ENCODE measurements at places on chromosomes 13 and 19. TPM values are rescaled to one million over a fixed set of nuclear protein-coding genes. Genes with fewer than 3 reads are reported as not detected.

Gene TMEM272
- total RNA-seq, result 0.17 TPM

Gene CYP4F2
- not detected for total RNA-seq

Gene SELENOV
- not detected for total RNA-seq

Gene S1PR4
- 60.6 TPM for total RNA-seq

Gene PDE4C
- 0.95 TPM for total RNA-seq

Gene PNMA8A
- not detected for total RNA-seq

DNA sequence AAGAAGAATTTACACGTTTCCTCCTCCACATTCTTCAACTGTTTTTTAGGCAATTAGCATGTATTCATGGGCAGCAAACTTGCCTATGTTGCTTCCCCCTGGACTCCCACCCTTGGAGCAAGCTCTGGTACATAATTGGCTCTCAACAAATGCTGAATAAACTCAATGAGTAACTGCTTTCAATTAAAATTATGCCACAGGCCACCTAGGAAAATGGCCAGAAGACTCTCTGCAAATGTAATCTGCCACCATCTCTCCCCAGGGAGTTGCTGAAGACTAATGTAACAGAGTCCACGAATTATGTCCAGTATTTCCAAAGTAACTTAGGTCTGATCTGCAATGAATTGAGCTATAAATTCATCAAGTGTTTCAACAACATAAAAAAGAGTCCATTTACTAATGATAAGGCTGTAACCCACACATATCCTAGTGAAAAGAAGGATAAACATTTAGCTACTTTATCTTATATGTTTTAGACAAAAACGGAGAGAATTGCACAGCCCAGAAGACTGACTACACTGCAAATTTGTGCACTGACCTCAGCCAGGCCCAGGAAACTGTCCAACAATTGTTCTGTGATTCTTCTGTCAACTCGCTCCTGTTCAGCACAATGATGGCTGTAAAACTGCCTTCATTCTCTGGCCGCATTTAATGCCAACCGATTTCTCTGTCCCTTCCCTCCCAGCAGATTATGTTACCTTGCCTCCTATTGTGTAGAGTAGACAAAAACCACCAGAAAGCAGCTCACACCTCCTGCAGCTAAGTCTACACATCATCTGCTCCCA is 808.6 kb upstream of the ARGLU1 start:
- no peak for ATAC-seq

GRCh38 chr19:18349524-18350128 is 9.2 kb downstream of the PGPEP1 start:
- no peak for ATAC-seq

DNA sequence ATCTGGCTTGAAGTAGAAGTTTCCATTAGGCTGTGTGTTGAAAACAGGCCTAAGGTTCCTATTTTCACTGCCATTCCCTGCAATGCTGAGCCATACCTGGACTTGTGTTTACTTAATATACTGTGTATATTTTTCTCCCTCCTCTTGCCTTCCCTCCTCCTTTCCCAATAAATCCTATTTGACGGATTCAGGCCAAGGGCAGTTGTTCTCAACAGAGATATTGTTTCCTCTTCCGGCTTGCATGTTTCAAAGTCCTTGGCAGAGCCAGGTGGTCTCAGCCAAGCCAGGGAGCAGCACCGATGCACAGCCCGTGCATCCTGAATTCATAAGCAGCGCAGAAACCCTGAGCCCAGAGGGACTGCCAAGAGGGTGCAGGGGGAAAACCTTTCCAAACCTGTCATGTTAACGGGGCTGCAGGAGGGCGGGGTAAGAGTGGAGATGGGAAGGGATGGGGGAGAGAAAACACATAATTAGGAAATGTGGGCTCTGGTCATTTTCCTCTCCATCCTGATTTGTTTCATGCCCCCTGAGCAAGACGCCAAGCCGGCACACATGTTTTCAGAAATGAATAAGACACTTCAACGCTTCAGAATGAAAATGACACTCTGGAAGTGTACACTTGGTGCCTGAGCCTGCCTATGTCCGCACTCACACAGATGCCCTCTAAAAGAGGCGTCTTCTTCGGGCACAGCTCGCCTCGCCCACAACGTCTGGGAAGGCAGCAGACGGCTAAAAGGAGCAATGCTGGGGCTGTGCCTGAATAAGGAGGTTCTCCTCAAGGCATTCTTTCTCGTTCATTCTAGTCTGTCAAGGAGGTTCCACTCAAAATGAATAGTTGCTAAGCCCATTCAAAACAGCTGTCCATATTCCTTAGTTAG is 149.3 kb upstream of the UBL3 start:
- ATAC-seq, result no peak

DNA sequence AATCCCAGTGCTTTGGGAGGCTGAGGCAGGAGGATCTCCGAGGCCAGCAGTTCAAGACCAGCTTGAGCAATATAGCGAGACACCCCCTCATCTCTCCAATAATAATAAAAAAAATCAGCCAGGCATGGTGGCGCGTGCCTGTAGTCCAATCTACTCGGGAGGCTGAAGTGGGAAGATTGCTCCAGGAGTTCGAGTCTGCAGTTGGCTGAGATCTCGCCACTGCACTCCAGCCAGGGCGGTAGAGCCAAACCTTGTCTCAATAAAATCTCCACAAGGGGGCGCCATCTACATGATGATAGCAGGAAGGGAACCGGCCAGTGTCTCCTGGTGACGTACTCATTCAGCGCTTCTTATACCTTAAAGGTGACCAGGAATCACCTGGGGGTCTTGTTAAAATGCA is 13.6 kb upstream of the C5AR1 start:
- peak; percentile 98 for ATAC-seq

DNA sequence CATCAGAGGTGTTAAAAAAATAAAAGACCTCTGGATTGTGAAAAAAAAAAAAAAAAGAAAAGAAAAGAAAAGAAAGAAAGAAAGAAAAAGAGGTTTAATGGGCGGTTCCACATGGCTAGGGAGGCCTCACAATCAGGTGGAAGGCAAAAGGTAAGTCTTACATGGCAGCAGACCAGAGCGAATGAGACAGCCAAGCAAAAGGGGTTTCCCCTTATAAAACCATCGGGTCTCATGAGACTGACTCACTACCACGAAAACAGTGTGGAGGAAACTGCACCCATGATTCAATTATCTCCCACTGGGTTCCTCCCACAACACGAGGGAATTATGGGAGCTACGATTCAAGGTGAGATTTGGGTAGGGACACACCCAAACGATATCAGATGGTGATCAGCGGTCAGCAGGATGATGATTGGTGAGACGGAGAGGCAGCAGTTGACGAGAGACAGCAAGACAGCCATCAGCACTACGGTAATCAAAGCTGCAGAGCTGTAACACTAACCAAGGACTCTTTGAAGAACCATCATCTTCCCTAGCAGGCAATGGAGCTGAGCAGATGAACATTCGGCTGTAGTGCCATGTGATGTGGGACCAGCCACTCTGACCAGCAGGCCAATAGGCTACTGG is 3.9 kb upstream of the CD209 start:
- peak; percentile 97 for ATAC-seq

GRCh38 chr19:13899393-13899792 is 6.5 kb downstream of the BRME1 start:
- no peak for ATAC-seq

DNA sequence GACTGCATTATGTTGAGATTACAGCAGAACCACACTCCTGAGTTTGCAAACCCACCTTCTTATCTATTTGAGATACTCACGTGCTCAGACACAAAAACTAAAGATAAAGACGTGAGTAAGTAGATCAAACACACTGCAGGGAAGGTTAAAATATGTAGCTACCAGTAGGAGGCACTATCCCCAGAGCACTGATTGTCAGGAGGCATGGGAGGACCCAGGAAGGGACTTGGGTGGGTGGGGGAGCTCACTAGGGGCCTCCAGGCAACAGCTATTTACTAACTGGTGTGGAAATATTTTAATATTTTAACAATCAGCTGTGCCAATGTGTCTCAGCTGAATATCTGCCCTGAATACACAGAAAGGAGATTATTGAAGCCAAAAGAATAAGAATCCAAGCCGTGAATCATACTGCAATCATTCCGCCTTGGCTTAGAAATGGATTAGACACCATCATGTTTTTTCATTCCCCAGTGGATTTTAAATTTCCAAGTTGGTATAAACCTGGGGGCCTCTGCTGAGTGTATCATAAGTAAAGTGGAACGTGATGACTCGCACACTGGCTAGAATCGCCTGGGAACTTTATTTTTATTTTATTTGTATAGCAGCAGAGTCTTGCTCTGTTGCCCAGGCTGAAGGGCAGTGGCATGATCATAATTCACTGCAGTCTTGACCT is 73.2 kb upstream of the CACNA1A start:
- ATAC-seq, result no peak

DNA sequence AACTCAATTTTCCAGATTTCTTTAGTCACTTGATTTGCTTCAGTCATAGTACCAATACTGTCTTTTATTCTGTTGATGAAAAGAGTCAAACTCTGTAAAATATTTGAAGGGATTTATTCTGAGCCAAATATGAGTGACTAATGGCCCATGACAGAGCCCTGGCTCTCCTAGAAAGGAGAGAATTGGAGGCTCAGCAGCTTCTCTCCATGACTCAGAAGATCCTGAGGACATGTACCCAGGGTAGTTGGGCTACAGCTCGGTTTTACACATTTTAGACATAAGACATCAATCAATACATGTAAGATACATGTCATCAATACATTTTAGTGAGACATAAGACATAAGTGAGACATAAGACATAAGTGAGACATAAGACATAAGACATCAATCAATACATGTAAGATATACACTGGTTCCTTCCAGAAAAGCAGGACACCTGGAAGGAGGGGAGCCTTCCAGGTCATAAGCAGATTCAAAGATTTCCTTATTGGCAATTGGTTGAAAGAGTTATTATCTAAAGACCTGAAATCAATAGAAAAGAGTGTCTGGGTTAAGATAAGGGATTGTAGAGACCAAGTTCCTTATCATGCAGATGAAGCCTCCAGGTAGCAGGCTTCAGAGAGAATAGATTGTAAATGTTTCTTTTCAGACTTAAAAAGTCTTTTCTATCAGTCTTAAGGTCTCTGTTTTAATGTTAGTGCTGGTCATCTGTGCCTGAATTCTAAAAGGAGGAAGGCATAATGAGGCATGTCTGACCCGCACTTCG is 179.8 kb upstream of the RFC3 start:
- peak; percentile 25 for ATAC-seq

DNA sequence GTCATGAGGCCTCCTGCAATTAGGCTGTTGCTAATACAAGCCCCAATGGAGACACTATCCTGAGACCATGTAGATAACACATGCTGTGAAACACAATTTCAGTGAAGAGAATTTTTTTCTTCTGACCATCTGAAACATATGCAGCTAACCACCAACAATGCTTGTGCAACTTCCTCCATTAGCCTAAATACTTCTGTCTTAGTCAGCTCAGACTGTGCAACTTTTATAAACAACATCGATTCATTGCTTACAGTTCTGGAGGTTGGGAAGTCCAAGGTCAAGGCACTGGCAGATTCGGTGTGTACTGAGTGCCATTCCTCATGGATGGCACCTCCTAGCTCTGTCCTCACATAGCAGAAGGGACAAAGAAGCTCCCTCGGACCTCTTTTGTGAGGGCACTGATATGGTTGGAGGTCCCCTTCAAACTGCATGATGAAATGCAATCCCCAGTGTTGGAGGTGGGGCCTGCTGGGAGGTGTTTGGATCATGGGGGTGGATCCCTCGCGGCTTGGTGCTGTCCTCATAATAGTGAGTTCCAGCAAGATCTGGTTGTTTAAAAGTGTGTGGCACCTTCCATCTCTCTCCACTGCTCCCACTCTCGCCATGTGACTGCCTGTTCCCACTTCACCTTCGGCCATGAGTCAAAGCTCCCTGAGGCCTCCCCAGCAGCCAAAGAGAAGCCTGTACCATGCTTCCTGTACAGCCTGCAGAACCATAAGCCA is 27.7 kb downstream of the STK24 start:
- ATAC-seq, result no peak

DNA sequence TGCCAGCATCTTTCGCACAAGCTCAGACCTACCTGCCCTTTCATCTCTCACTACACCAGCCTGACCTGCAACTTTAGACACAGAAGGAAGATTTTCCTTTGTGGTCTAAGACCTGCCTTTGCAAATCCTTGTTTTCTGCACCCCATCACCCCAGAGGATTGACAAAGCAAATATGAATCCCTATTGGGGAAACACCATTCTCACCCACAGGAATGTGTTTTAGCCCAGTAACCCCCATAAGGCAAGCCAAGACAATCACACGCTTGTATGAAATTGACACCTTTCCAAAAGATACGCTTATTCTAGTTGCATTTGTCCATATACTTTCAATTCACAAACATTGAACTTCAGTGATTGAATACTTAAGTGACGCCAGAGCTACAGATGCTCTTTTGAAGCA is 55.7 kb downstream of the SPATA13 start:
- no peak for ATAC-seq

- ATAC-seq, result no peak
These were observed 139.2 kb downstream of the KDM4B start for GRCh38 chr19:5108123-5108596.

- ATAC-seq, result no peak
These were observed 174.3 kb downstream of the PTPRS start for GRCh38 chr19:5166262-5166661.

- peak; percentile 67 for ATAC-seq
These were observed 16.2 kb downstream of the TMTC4 start for GRCh38 chr13:100658363-100658762.

- ATAC-seq, result no peak
These were observed 8.4 kb downstream of the PNMA8B start for GRCh38 chr19:46487178-46487801.

DNA sequence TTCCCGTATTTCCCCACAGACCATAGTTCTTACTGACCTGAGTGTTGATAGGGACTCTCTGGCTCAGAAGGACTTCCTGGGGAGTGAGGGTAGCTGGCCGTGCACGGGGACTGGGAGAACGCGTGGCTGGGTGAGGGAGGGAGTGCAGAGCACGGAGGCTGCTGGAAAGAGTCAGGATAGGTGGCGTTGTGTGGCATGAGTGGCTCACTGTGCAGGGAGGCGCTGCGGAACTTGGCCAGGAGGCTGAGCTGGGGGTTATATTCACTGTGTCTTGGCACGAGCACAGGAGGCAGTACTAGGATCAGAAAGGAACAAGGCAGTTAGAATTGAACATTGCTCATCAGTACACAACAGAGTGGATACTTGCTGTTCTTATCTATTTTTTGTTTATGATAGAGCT is 47.4 kb downstream of the SMAD9 start:
- no peak for ATAC-seq

GRCh38 chr13:46675016-46675415 is 121.9 kb downstream of the ESD start:
- ATAC-seq, result no peak

DNA sequence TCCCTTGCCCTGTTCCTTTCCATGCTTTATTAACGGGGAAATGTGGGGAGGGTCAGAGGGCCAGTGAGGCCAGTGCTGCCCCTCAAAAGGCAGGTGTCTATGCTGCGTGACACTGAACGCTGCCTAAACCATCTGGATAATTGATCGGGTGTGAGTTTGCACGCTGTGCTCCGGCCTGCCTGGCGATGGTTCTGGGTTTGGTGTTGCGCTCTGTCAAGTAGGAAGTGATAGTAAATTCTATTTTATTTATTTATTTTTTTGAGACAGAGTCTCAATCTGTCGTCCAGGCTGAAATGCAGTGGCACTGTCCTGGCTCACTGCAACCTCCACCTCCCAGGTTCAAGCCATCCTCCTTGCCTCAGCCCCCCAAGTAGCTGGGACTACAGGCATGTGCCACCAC is 86.5 kb downstream of the ATP11A start:
- no peak for ATAC-seq
